Activated T-cell treated with anti-CD3 and anti-CD28 coated beads, Interleukin-2, amount 50 U/mL, for 1 hour (primary cell): ENCODE measurements at places on chromosomes 7 and 10.
A peak's percentile ranks its signal among the peaks of the same experiment; 100 is the strongest.

- peak; percentile 58 for DNase-seq
Observed at GRCh38 chr7:816751-817671, 15.3 kb upstream of the SUN1 start.

DNA sequence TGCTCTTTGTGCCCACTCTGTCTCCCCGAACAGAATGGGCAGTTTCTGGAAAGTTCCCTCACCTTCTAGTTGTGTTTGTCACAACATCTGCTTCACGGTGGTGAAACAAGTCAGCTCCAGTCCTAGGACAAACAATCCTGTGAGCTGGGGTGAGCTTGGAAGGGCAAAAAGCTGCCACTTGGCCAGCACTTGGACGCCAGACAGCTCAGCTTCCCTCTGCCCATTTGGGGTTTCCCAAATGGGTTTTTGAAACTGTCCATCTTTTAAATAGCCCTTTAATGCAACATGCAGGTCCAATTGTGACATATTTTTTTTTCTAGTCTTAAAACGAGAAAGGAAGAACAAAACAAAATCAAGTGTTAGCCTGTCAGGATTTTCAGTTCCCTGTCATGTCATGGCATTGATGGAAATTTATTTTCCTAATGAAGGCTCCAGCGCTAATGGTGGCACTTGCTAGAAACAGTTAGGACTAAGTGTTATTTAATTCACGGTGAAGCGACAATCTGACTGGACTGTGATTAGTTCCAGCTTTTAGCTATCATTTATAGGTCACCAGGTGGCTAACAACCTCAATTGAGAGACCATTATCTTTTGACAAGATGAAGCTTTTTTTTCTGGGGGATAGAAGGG is 181.7 kb downstream of the MYOF start:
- no peak for DNase-seq

GRCh38 chr7:30306976-30307375 is 22.6 kb downstream of the ZNRF2 start:
- DNase-seq = no peak

GRCh38 chr7:90383861-90384260 is 19.4 kb upstream of the CLDN12 start:
- no peak for DNase-seq

DNA sequence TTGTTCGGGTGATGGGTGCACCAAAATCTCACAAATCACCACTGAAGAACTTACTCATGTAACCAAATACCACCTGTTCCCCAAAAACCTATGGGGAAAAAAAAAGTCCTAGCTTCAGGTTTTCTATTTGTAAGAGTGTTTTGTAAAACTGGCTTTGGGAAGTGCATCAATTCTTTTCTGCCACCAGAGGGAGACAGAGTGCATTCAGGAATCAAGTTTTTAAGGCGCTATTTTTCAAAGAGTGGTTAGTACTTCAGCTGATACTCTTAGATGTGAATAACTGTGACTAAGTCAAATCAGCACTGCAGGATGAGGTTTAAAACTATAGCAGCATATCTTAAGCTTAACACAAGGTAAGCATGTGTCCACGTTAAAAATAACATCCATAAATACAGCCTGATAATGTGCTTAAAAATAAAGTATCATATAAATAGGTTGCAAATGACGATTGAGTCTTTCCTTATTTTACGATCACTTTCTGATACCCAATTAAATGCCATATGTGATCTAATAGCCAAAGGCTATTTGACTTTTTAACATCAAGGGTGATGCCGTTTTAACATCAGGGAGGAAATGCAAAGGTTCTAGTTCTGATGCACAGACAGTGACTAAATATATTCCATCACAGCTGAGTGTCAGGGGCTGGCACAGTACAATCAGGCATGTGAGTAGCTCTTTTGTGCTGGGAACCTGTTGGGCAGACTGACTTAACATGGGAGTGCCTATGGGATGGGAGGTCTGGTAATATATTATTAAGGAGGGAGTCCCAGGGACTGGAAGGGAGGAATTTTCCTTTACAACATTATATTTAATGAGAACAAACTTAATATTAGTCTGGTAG is 10.6 kb upstream of the LYZL2 start:
- no peak for DNase-seq

- no peak for DNase-seq
Observed at GRCh38 chr10:118957443-118957825, 72.1 kb upstream of the NANOS1 start.

- DNase-seq = no peak
Observed at GRCh38 chr7:140920745-140921144, 4.0 kb downstream of the BRAF start.

- DNase-seq = peak; percentile 4
Observed at GRCh38 chr7:101547022-101547915, 81.8 kb downstream of the MYL10 start.

- no peak for DNase-seq
Observed at GRCh38 chr10:31820096-31820495, 108.5 kb downstream of the ARHGAP12 start.

DNA sequence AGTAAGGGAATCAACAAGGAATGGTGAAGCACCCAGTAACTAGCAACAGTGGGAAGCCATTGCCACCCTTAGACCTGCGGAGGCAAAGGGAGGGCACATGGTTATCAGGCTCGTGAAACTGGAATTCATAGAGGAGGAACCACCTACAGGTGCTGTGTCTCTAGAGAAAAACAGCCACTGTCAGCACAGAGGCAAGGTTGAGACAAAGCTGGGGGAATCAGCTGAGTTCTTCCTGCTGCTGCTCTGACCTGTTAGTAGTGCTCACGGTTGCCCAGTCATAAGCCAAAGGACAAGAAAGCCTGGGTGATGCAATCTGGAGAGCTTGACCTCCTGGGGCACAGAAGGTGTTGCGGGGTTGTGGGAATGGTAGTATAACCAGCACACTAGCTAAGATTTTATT is 110.1 kb downstream of the TPST1 start:
- no peak for DNase-seq

DNA sequence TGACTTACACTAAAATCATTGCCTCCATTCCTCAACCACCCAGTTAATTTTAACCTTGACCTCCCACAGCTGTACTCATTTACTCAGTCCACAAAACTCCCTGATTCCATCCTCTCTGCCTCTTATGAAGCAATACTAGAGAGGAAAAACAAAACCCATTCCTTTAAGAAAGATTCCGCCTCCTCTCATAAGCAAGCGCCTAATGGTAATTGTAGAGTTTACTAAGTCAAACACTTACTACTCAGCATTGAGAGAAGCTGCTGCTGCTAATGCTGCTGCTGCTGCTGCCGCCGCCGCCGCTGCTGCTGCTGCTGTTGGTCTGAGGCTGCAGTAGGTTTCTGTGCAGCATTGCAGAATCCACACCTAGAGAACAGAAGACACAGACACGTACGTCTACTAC is 2.1 kb upstream of the ADD3 start:
- peak; percentile 31 for DNase-seq

DNA sequence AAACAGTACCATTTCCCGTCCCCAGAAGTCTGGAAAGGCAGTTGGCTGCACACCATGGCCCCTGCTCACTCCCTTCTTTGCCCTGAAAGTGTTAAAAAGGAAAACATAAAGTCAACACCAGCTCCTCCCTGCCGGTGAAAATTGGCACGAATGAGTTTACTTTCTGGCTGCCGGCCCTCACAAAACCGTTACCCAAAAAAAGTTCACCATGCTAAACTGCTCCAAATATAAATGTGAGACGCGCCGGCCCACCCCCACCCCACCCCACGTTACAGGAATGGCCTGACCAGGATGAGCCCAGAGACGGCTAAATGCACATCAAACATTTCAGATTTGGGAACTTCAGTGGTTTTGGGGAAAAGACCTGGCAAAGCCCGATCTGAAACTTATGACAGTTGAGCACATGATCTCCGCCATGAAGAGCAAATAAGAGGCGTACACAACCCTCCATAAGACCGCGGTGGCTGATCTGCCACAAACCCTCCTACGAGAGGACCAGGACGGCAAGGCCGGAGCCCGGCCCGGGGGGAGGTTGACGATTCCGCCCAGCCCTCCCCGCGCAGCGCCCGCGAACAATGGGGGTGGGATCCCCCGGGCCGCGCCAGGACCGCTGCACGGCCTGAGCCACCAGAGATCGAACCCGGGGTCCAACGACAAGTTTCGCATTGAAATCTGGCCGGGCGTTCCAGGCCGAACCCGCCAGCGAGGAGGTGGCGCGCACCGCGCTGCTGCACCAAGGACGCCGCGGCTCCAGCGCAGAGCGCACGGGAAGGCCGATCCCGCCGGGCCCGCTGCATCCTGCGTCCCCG is 952 bp downstream of the DIP2C start:
- DNase-seq = no peak
